ENCODE measurements at places on chromosomes 13 and 19.

DNA sequence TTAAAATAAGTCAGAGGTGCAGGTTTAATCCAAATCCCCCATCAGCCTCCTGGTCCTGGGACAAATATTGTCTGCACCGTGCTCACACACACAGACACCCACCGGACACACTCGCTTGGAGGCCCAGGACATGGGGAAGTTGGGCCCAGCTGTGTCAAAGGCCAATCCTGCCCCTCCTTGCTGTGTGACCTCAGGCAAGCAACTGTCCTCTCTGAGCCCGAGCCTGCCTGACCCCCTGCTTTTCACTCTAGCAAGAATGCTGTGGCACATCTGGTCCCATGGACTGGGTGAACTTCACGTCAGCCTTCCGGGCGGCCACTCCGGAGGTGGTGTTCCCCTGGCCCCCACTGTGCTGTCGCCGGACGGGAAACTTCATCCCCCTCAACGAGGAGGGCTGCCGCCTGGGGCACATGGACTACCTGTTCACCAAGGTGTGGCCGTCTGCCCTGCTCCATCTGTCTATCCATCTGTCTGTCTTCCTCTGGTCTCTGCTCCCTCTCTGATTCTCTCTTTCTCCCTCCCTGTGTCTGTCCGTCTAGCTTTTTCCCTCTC lies 9.3 kb downstream of the UPK1A start:
- DNase-seq: no peak

DNA sequence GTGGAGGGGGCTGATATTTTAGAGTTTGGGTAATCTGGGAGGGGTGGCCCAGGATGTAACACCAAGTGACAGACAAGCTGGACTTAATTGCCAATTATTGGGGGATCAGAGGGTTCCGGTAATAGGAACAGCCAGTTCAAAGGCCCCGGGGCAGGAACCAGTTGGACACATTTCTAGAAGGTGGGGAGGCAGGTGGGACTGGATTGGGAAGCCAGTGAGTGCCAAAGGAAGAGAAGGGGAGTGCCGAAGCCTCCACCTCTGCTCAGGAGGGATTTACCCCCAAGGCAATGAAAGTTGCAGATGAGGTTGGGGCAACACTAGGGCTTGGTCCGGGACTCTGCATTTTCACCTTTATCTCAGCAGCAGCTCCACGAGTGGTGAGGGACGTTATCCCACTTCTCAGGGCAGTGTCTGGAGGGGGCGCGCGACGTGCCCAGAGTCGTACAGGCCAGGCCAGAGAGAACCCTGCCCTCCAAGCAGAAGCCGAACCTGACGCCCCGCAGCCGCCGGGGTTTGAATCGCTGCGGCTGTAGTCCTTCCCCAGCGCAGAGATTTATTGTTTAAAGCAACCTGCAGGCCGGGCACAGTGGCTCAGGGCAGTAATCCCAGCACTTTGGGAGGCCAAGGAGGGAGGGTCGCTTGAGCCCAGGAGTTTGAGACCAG lies 5.7 kb upstream of the JUND start:
- no peak for DNase-seq

DNA sequence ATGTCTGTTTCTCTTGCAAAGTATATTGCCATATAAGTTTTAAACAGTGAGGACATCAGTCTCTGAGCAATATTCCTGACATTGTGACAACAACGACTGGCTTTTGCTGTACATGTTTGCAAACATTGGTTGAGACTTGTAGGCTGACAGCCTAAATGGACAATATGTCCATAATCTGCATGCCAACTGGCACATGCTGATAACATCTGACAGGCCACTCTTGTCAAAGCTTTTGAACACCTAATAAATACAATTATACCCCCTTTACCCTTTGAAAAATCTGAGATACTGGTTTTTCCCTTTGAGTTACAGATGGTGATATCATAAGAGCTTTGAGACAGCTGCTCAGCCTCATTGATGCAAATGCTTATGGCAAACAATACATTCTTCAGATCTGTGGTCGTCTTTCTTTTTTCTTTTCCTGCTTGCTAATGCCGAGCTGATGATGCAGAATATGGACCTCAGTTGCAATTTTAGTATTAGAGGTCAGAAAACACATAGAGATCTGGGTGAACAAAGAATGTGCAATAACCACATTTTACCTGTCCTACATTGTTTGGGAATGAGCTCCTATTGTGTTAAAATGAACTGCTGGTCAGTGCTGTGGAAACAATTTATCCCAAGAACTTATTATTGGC lies 114.9 kb downstream of the RFC3 start:
- no peak for DNase-seq

DNA sequence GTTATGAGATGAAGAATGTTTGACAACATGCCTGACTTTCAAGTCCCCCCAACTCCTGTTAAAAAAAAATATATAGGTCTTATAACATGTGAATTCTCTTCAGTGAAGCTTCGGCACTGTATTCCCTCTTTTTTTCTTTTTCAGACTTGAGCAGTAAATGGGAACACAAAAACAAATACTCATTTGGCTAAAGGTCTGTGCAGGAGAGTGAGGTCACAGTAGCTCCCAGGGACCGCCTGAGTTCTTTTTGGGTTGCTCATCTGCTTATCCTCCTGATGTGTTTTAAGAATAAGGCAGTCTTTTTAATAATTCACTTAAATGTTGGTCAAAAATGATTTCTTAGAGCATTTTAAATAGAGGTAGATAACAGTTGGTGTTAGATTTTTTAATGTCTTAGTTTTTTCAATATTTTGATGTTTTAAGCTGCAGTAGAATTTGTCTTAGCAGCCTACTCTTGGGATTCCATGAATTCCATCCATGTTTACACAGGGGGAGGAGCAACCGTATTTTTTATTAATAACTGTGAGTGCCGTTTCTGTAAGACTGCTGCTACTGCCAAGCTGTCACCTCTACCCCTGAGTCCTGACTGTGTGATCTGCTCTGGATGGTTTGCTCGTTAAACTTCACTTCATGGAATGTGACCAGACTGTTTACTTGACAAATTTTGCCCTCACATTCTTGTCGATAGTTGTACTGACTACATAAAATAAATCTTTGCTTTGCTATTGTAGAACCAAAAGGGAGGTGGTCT lies 14.9 kb downstream of the HNRNPM start:
- DNase-seq: peak; percentile 39

DNA sequence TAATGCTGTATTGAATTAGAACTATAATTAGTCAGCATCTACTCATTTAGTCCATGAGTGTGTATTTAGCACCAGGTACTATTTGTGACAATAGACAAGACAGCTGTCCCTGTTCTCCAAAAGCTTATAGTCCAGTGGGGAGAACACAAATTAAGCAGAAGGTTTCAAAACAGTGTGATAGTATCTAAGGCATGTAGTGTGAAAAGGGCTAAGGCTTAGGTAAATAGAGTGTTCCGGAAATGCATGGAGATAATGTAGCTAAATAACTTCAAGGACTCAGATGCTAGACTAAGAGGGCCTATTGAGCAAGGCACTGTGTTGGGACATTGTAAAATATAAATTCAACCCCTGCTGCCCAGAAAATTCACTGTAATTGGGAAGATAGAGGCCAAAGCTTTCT lies 144.1 kb upstream of the MIR17HG start:
- DNase-seq: no peak

GRCh38 chr13:45512098-45512496 lies 47.4 kb downstream of the COG3 start:
- DNase-seq: no peak

DNA sequence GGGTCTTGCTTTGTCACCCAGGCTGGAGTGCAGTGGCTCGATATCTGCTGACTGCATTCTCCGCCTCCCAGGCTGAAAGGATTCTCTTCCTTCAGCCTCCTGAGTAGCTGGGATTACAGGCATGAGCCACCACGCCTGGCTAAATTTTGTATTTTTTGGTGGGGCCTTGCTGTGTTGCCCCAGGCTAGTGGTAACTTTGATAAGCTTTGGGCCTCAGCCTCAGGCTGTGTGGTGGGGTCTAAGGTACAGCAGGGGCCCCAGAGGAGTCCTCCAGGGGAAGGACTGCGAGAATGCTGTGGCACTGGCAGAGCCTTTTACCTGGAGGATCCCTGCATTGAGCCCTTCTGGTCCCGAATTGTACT lies 7.2 kb downstream of the DOT1L start:
- DNase-seq: no peak
